ENCODE measurements at places on chromosomes 16 and 17.
A peak's percentile ranks its signal among the peaks of the same experiment; 100 is the strongest.

DNA sequence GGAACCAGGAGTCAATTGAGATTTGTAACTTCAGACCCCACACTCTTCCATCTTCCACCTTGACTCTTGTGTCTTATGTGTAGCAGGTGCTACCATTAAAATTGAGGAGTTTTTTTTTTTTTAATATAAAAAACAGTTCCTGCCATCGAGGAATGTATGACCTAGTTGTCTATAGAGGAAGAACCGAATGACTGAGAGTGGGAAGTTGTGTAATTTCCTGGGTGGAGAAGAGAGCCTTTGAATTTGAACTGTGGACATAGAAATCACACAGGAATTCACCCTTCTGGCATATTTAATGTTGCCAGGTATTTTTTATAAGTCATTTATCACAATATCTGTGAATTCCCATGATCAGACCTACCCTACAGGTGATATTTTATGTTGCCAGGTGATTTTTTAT, 22.0 kb downstream of the SP2 start:
- no peak for DNase-seq

DNA sequence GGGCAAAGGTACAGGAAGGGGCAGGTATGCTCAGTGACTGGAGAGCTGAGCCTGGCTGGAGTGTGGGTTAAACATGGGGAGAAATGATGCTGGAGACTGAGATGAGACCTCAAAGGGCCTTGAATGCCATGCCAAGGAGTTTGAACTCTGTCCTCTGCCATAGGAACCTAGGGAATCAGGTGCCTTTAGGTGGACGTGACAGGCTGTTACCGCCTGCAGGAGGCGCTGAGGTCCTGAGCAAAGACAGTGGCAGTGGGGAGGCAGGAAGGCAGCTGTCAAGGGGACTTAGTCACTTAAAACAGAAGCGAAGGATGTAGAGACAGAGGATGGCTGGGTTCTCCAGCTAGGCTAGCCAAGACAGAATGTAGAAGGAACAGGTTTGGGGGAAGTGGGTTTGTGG, 9.1 kb downstream of the PSMB3 start:
- peak; percentile 37 for DNase-seq

- peak; percentile 82 for DNase-seq
These were observed 22.1 kb downstream of the VAC14 start for GRCh38 chr16:70778901-70779309.

GRCh38 chr16:57798267-57798810, 4.0 kb downstream of the KIFC3 start:
- no peak for DNase-seq

GRCh38 chr17:49547566-49547965, 28.1 kb upstream of the NXPH3 start:
- no peak for DNase-seq

- DNase-seq, result peak; percentile 54
These were observed at the start of gene DBNDD1 for GRCh38 chr16:90018652-90019542. Gene DBNDD1 (minus strand): TSS chr16:90019456. CDS start chr16:90019341, 115 bp downstream.

GRCh38 chr16:88533381-88533917, 36.8 kb upstream of the ZC3H18 start:
- no peak for DNase-seq

DNA sequence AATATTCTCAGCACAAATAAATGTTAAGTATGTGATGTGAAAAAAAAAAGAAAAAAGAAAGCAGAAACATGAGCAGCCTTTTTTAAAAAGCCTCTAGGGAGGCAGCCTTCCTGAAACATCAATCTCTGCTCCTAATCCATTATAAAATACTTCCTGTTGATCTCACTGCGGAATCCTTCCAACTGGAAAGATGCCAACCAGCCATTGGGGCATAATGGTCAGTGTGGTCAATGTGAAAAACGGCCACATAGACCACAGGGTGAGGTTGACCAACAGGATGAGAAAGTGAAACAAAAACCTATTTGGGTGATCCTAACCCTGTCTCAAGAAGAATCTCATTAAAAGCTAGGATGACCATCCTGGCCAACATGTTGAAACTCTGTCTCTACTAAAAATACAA, 26.1 kb upstream of the ABCA8 start:
- no peak for DNase-seq

DNA sequence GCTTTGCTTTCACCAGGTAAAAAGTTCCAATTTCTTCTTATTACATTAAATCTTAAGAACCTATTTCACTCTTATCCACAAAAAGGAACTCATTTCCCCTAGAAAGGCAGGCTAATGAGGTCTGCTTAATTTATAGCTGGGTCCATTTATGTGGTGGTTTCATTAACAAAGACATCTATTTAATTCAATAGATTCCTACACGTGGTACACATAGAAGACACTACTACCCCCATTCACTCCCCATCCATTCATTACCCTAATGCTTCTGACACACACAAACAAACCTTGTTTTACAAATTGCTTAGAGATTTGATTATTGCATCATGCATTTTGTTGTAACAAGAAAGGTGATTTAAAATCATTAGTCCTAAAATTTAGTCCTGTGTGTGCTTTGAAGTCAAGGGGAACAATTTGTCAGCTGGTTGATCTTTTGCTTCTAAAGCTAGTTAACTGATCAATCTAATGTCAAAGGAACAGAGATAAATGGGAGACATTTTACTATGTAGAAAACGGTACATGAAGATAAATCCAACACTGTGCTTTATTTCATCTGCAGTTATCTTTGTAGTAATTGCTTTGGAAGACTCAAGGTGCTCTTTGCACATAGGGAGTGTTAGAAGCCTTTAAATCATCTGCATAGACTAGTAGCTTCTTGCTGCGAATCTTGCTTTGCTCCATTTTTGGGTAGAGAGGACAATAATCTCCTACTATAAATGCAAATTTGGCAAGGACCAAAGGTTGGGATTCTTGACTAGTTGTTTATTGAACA, 379.2 kb downstream of the CDH11 start:
- DNase-seq, result no peak

GRCh38 chr17:17624741-17625140, 33.2 kb upstream of the PEMT start:
- DNase-seq, result no peak

GRCh38 chr16:47732122-47732521, 271.0 kb downstream of the PHKB start:
- DNase-seq, result no peak

DNA sequence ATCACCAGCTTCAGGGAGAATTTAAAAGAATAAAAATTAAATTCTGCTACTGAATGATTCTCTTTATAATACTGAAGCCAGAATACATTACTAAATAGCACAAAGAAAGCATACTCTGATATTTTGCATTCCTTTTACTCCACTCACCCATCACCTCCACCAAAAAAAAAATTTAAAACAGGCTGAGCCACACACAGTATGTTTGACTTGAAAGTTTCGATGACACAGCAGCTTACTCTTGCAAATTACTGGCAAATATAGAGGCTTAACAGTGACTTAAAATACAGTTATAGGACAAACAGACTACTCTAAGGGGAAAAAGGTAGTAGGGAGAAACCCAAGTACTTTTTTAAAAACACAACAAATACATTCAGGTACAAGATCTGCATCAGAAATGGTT, 39.2 kb downstream of the GPATCH8 start:
- DNase-seq, result no peak

DNA sequence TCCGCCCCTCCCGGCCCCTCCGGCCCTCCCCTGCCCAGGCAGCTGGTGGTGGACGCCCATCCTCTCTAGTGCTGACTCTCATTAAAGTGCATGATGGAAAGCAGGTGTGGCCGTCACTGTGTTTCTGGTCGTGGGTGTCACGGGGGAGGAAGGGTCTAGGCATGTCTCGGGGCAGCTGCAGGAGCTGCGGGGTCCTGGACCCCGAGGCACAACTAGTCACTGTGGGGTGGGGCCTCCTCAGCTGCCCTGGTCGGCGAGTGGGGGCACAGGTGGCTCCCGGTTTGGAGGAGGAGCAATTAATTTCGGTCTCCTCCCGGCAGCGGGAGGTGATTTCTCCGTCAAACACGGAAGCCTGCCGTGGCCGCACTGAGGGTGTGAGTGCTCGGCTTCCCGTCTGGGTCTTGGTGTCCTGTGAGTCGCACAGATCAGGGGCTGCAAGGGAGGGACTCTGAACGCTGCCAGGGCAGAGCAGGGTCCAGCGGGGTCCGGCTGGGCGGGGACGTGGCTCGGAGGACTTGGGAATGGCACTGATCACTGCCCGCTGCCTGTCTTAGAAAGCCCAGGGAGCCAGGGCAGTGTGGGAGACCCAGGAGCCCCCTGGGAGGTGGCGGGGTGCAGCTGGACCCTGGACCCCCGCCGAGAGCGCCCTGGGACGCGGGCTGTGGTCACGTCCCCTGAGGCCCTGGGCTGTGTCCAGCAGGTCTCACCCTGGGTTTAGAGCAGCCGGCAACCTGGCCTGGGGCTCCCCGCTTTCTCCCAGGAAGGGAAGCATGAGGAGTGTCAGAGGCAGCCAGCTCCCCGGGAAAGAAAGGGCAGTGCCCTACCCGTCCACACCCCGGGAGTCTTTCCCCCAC, 3.3 kb downstream of the TPSD1 start:
- DNase-seq, result no peak

- no peak for DNase-seq
These were observed 221.4 kb upstream of the MAF start for GRCh38 chr16:79821911-79822310.

DNA sequence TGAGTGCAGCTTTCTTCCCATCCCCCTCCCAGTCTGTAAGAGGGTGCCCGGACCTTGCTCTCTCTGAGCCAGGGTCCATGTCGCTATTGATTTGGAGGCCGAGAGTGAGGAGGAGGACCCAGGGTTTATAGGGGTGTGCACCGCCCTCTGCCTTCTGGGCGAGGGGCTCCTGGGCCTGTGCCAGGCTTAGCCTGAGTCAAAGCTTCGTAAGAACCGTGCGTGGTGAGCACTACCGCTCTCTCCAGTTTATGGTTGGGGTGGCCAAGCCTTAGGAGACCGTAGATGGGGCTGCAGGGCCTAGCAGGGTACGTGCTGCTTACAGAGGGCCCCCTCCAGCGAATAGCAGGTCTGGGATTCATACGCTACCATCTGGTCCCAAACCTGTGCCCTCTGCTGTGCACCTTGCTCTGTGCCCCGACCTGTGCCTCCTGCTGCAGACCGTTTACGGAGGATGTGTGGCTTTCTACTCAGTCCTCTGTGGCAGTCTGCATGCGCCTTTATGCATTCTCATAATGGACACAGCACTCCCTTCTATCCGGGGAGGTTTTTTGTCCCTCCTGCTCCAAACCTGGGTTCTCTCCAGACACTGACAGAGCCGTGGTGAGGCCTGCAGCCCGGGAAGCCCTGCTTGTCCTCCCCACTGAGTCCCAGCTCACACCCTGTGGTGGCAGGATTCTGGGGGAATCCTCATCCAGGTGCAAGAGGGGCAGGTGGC, 54.7 kb downstream of the PGS1 start:
- DNase-seq, result no peak

DNA sequence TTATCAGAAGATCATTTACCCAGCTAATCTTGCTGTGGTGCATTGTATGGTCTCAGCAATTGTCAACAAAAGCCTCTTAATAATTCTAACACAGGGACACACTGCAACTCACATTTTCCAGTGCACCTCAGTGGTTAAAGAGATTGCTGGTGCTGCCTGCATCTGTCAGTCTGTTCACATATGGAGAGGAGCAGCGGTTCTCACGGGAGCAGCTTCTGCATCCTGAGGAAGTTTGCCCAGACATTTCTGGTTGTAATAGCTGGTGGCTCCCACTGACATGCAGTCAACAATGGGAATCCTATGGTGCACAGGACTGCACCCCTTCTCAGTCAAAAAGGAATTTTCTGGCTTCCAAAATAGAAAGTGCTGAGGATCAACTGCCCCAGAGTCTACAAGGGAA, 7.8 kb downstream of the GGA2 start:
- no peak for DNase-seq

- no peak for DNase-seq
These were observed 330.3 kb upstream of the XYLT1 start for GRCh38 chr16:17801068-17801467.

GRCh38 chr17:10224582-10225195, 26.3 kb upstream of the GAS7 start:
- no peak for DNase-seq

DNA sequence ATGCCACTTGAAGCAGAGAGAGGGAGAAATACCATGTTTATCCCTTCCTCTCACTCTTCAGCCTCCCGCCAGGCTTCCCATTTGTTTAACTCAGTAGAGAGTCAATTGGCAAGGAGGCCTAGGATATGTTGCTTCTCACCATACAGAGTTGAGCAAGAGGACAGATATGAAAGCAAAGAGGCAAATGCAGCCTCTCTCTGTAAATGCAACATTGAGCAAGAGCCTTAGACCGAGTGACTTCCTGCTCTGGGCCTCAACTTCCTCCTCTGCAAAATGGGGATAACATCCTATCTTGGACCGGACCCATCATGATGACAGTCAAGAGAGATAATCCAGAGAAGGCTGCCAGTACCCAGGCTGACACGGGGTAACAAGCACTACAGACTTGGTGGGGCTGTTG, 36.8 kb downstream of the SOCS1 start:
- no peak for DNase-seq

DNA sequence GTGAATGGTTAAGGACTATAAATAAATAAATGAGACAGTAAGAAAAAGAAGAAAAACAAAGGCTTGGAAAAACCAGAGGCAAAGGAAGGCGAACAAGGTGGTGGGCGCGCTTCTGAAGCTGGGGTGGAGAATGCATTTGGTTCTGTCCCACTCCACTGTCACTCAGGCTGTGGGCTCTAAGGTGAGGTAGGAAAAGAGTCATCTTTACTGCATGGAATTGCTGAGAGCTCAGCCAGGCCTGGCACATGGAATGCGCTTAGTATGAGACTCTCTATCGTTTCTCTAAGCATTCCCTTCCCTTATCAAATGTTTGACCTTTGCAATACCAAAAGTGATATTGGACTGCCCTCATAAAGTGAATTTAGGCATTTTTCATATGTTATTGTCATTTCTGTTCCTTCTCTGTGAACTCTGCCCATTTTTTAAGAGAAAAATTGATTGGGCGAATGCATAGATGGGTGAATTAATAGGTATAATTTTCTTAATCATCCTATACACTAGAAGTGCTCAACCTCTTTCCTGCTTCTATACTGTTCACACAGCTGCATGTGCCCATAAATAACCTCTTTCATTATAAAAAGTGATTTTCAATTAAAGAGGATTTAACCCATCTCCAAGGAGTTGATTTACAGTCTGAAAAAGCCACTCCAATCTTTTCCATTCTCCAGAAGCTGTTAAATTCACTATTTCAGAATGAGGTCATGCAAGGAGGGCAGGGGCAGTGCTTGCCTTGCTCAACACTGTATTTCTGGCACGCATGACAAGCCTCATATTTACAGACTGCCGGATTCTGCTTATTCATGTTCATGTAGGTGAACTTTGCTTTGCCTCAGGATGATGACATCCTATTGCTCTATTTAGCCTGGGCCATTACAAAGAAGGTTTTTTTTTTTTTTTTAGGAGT, 87.7 kb downstream of the MYH10 start:
- no peak for DNase-seq

- DNase-seq, result no peak
These were observed 31.0 kb upstream of the PITPNM3 start for GRCh38 chr17:6587310-6587709.

DNA sequence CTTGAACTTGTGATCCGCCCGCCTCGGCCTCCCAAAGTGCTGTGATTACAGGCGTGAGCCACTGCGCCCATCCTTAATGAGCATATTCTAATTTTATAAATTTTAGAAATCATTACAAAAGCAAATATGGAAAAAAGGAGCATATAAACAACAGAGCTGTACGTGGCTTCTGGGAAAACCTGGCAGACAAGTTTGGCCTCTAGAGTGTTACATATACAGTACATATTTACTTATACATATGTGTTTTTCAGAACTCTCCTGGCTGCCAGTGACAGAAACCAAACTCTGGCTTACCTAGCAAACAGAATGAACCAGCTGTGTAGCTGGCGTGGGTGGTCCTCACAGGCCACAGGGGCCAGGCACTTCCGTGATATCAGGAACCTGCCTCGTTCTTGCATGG, 10.1 kb downstream of the DRC3 start:
- no peak for DNase-seq

- DNase-seq, result no peak
These were observed 40.0 kb downstream of the GRB7 start for GRCh38 chr17:39777534-39778365.
